WTC11 (cell line): ENCODE measurements at places on chromosomes 4 and X. TPM values are rescaled to one million over a fixed set of nuclear protein-coding genes. Genes with fewer than 3 reads are reported as not detected.

DNA sequence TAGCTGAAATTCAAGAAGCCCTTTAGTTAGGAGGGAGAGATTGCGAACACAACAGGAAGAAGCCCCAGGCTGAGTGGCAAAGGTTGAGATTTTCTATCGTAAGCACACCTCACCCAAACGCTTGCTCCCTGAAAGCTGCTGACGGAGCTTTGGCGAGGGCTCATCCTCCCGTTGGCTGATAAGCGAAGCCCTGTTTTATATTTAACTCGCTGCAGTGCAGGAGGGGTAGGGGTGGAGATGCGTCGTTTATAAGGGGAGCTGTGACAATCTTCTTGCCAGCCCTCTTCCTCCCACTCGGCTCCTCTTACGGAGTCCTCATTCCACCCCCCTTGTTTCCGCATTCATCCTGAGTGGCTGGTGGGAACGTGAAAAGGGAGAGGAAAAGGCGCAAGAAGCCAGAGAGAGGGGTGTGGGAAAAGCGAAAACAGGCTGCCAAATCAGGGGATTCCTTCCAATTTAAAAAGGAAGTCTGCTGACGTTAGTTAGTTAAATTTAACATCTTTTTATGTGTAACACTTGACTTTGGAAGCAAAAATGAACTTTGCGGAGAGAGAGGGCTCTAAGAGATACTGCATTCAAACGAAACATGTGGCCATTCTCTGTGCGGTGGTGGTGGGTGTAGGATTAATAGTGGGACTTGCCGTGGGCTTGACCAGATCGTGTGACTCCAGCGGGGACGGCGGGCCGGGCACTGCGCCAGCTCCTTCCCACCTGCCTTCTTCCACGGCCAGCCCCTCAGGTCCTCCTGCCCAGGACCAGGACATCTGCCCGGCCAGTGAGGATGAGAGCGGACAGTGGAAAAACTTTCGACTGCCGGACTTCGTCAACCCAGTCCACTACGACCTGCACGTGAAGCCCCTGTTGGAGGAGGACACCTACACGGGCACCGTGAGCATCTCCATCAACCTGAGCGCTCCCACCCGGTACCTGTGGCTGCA lies at the start of gene ENPEP:
TSS of gene ENPEP (plus strand) at position 275 of the 938 bp plus-strand sequence. CDS start at position 535, 260 bp downstream.
- peak; percentile 28 for DNase-seq

DNA sequence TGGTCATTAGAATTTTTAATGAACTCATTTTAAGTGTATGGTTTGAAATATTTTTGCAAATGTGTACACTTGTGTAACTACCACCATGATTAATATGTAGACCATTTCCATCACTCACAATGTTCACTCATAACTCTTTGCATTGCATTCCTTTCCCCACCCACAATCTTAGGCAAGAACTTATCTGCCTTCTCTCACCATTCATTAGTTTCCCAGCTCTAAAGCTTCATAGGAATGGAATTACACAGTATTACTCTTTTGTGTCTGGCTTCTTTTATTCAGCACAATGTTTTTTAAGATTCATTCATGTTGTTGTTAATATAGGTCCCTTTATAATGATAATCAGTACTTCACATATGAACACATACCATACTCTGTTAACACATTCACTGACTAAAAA lies 106.1 kb downstream of the ARAP2 start:
- DNase-seq = no peak

Gene UGT2B17
- total RNA-seq = 0.14 to 0.18 TPM in 2 of 3 replicates, not detected in the other

DNA sequence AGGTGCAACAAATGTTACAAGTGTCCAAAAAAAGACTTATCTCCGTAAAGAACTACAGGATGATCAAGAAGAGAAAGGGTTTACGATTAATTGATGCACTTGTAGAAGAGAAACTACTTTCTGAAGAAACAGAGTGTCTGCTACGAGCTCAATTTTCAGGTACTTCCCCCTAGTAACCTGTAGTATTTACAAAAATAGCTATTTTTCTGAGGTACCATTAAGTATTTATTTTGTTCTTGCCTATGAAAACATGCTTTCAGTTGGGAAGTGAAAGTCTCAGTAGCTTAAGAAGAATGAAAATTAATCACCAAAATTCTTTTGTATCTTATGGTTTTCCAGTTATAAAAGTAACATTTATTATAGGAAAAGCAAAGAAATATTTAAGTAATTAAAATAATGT lies 5.9 kb downstream of the THAP9 start:
- no peak for DNase-seq

DNA sequence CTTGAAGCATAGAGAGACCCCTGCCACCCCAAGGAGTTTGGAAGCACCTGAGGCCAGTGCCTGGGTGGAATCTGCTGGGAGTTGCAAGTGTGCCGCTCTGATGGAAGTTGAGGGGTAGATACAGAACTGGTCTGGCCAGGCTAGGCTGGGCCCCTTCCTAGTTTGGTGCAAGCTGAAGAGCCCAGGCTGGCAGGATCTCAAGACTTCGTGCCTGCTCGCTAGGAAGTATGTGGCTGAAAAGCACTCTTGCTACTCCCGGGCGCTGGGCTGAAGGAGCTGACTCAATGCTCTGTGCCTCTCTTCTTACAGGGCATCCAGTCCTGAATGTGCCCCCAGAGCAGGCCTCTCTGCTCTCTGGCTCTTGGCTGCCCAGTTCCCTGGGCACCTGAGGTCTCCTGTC lies 51.7 kb upstream of the PJA1 start:
- DNase-seq = no peak

DNA sequence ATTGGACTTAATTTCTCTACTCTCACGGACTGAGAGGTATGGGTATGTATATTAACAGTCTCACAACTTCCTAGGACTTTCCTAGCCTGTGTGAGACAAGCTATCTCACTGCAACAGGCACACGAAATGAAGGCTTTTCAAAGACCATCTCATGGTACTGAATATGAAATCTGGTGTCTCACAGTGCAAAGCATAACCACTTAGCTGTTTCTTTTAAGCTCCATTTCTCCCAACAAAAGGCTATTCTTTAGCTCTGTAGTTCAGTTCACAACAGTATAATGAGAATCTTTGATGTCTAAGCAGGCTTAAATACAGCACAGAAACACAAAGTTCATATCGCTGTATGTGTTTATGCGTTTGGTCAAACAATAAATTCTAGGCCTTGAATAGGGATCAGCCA lies 116.2 kb upstream of the PCDH18 start:
- DNase-seq = no peak

- no peak for DNase-seq
These were observed 379.8 kb downstream of the ZNF674 start for GRCh38 chrX:46165411-46165810.

DNA sequence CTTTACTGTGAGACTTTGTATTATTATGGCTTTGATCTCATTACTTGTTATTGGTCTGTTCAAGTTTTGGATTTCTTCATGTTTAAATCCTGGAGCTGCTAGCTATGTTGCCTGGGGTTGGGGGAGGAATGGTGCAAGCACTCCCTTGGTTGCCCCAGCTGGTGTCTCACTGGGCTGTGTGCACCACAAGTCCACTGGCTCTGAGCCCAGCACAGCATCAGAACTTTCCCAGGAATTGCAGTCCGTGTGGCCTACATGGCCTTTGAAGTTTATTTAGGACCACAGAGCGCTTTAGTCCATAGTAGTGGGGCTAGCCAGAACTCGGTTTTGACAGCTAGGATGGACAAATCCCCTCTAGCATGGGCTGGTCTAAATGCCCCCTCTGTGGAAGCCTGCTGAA lies 278.8 kb upstream of the RPS6KA3 start:
- DNase-seq = no peak

GRCh38 chr4:25872851-25873631 lies 10.3 kb upstream of the SEL1L3 start:
- DNase-seq = no peak

DNA sequence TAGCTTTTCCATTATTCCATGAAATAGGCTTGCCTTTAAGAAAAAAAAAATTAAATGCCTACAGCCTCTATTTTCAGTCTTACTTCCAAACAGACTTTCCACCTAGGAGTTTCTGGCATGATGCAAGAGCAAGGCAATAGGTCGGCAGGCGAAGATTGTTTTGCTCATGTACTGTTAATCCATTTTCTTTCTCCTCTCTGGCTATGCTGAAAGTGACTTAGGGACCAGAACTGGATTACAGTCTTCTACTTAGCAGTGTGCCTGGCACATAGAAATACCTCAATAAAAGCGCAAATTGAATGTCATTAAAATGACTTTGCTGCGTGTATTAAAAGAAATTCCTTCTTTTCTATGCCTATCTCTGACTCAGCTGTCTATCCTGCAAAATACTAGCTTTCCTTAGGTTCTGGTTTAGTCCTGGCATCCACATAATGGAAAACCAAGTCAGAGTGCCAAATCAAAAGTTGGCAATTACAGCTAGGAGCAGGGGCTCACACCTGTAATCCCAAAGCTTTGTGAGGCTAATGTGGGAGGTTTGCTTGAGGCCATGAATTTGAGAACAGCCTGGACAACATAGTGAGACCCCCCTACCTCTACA lies 51.9 kb downstream of the CC2D2A start:
- DNase-seq = no peak

- DNase-seq = no peak
These were observed 62.4 kb upstream of the MTM1 start for GRCh38 chrX:150506020-150506419.

Gene INPP4B
- 0.57 to 0.92 TPM (median 0.62 TPM) in 3 replicates for total RNA-seq

GRCh38 chr4:129109965-129110824 lies 14.2 kb downstream of the C4orf33 start:
- no peak for DNase-seq

Gene XAGE1A
- total RNA-seq = not detected in 3 replicates

Gene ZNF280C
- total RNA-seq = 11.8 to 15.0 TPM (median 12.1 TPM) in 3 replicates

- no peak for DNase-seq
These were observed 2.2 kb downstream of the TECRL start for GRCh38 chr4:64407000-64407399.

GRCh38 chr4:40418430-40419230 lies 83.5 kb downstream of the CHRNA9 start:
- DNase-seq = no peak
